ENCODE measurements at places on chromosomes 1 and 21.
A peak's percentile ranks its signal among the peaks of the same experiment; 100 is the strongest.

DNA sequence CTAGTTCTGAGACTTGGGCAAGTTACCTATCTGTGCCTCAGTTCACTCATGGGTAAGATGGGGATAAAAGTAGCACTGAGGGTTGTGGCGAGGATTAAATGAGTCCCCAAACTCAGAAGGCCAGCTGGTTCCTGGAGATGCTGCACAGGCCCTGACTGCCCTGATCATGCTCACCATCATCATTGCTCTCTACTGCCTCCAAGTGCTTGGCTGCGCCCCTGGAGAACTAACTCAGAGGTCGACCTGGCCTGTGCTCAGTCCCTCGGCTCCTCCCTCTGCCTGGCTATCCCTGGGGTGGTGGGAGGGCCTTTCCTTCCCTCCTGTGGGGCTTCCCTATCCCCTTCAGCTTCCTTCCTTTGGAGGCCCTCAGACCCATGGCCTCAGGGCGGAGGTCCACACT lies 5.6 kb downstream of the SLC5A9 start:
- no peak for DNase-seq

DNA sequence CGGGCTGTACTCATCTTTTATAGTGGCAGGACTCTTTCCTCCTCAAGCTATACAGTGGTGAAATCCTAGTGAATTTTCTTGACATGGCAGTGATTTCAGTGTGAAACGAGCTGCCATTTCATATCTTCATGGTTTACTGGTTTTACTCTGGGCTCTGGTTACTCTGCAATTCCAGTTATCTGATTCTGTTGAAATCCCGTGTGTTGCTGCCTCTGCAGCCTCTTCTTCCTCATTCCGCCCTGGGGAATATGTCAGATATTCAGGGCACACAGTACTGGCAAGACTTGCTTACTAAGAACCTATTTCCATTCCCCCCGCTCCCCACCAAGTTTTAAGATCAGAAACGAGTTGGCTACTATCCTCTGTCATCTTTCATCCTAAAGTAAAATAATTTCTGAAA lies 7.9 kb upstream of the OR2B11 start:
- DNase-seq = no peak

- DNase-seq = no peak
Measured at GRCh38 chr1:192263436-192263835, 53.4 kb upstream of the RGS21 start.

GRCh38 chr1:150018165-150018564 lies 7.6 kb upstream of the OTUD7B start:
- DNase-seq = no peak

- DNase-seq = no peak
Measured at GRCh38 chr1:174839211-174839610, 160.5 kb upstream of the CACYBP start.

GRCh38 chr1:201772178-201772577 lies 56.8 kb upstream of the IPO9 start:
- no peak for DNase-seq

DNA sequence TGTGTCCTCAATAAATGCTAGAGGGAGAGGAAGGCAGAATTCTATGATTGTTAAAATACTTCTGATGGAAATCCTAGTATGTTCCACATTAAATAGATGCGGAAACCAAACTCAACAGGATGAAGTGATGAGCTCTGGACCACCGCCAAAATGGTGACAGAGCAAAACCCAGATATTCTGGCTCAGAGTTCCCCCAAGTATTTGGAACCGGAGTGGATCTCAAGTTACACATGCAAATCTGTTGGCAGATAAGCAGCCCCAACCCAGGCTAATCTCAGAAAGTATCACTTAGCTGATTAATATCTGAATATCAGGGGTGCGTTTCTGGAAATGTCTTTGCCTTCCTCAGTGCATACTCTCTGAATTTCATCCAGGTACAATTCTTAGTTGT lies 17.4 kb upstream of the GRHL3 start:
- DNase-seq = no peak

GRCh38 chr1:229699613-229700267 lies 73.7 kb downstream of the URB2 start:
- DNase-seq = no peak

- DNase-seq = no peak
Measured at GRCh38 chr1:212935387-212935981, 14.9 kb upstream of the VASH2 start.

DNA sequence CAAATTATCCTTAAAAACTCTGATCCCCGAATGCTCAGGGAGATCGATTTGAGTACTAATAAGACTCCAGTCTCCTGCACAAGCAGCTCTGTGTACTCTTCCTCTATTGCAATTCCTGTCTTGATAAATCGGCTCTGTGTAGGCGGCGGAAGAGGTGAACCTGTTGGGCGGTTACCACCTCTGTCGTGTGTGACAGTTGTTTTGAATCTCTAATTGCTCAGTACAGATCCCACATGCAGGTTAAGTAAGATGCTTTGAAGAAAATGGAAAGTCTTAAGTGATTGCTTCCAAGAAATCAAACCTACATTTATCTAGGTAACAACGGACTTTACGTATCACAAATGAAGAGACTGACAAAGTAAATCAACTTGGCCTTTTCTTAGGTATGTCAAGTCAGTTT lies 35.5 kb downstream of the COA6 start:
- peak; percentile 64 for DNase-seq

DNA sequence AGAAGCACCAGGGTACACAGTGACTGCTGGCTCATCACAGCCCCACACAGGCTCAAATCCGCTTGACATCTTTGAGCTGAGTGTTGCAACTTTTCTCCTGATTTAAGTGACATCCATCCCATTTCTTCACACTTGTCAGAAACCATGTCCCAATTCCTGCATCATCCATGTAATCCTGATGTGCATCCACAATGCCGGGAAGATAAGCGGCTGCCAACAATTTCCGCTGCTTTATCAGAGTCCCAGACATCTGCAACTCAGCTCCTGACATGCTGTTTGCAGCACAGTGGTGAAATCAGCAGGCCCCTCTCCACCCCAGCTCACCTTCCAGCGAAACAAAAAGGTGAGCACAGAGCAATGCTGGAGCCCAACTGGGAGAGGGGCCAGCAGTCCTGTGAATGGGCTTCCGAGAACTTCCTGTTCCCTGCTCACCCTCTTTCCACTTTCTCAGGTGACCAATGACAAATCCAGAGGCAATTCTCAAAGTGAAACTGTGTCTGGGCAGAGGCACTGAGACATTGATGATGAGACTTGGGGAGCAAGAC lies 581.0 kb downstream of the AJAP1 start:
- no peak for DNase-seq

DNA sequence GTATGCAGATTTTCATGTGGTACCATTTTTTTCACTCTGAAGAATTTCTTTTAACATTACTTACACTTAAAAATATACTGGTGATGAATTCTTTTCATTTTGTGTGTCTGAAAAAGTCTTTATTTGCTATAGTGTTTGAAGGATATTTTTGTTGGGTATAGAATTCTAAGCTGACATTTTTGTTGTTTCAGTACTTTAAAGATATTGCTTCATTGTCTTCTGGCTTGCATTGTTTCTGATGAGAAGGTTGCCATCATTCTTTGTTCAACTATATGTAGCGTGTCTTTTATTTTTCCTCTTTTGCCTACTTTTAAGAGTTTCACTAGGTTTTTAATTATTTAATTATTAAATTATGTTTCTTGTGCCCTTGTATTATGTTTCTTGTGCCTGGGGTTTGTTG lies 8.0 kb downstream of the HS2ST1 start:
- no peak for DNase-seq

GRCh38 chr1:214414691-214415090 lies 133.7 kb downstream of the SMYD2 start:
- no peak for DNase-seq

GRCh38 chr1:36778740-36779139 lies 255.6 kb downstream of the GRIK3 start:
- DNase-seq = no peak

DNA sequence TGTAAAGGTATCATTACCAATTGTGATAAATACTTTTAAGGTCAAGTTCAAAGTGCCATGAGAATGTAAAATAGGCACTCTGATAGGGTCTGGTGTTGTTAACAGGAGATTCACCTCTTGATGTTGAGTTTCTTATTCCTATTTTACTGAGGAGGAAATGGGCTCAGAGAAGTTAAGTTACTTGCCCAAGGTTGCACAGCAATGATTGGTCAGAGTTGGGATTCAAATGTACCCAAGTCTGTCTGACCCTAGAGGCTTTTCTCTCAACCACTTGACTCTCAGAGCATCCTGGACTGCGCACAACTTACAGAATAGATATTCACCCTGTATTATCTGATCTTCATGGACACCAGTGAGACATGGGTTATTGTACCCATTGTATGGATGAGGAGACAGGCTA lies 33.9 kb downstream of the SOX13 start:
- DNase-seq = no peak

DNA sequence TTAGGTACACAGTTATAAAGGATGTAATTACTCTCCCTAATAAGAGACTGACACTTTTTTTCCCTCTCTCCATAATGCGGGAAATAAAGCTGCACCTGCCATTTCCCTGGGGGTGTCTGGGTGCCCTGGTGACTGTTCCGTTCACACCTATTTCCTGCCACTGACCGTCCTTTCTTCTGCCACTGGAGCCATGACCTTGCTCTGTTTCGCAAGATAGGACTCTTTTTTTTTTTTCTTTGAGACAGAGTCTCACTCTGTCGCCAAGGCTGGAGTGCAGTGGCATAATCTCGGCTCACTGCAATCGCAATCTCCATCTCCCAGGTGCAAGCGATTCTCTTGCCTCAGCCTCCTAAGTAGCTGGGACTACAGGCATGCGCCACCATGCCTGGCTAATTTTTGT lies 66.1 kb upstream of the SERBP1 start:
- no peak for DNase-seq

DNA sequence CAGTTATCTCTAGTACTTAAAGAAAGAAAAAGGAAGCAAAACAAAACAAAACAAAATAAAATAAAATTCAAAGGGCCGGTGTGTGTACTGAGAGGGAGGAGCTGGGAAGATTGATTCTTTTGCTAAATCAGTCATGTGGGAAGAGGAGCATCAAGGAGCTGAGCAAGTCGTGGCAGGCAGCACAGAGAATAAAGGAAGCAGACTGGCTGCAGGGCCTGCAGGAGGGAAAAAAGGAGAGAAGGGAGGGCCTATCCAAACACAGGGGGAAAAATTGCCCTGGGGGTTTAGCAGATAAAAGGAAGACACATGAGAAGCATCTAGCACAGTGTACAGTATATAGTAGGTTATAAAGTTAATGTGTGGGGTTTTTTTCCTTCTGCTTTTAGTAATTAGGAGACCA lies 27.6 kb downstream of the AGO4 start:
- DNase-seq = no peak

GRCh38 chr1:228390649-228391048 lies 16.0 kb downstream of the TRIM11 start:
- no peak for DNase-seq

DNA sequence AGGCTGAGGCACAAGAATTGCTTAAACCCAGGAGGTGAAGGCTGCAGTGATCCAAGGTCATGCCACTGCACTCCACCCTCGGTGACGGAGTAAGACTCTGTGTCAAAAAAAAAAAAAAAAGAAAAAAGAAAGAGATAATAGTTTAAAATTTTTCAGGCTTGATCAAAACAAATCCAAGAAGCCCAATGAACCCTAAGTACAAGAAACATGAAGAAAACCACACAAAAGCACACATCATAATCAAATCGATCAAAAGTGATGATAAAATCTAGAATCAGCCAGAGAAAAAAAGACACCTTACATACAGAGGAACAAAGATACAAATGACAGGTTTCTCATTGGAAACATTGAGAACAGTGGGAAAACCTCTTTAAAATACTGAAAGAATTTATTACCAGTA lies 31.5 kb downstream of the LDLRAD1 start:
- no peak for DNase-seq

GRCh38 chr21:17607684-17608083 lies 5.0 kb downstream of the BTG3 start:
- no peak for DNase-seq

DNA sequence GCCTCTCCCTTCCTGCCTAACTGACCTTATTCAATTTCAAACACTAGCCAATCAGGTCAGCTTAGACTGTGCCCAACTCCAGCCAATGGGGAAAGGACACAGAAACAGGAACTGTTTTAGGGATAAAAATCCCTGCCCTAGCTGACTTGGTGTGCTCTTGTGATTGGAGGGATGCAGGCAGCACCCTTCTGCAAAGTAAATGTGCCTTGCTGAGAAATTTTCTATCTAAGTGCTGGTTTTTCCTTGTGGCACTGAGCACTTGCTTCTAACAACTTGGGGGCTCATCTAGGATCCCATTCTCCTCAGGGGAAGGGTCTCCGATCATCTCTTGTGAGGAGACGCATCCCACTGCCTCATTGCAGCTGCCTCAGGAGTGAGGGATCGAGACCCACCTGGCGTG lies 10.7 kb upstream of the CD2 start:
- no peak for DNase-seq

DNA sequence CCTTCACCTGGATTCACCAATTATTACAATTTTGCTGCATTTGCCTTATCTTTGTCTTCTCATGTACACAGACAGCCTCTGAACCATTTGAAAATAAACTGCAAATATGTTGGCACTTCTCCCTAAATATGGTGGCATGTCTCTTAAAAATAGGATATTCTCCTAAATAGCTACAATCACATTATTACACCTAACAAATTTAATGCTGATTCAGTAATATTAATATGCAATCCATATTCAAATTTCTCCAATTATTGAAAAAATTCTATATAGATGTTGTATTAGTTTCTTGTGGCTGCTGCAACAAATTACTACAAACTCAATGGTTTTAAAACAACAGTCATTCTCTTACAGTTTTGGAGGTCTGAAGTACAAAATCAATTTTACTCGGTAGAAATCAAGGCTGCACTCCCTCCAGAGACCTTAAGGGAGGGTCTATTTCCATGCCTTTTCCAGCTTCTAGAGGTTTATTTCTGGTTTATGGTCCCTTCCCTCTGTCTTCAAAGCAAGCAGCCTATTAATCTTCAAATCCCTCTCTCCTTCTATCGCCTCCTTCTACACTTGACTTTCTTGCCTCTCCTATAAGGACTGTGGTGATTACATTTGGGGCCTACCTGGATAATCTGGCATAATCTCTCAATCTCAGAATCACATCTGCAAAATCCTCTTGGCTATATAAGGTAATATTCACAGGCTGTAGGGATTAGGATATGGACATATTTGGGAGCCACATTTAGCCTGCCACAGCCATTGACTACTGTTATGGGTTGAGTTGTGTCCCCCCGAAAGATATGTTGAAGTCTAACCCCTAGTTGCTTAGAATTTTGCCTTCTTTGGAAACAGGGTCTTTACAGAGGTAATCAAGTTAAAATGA lies 52.5 kb upstream of the BOLA1 start:
- DNase-seq = no peak

GRCh38 chr1:18466676-18467075 lies 14.1 kb upstream of the KLHDC7A start:
- DNase-seq = no peak

GRCh38 chr1:111695801-111696200 lies 43.4 kb downstream of the INKA2 start:
- DNase-seq = no peak

GRCh38 chr1:193358419-193358818 lies 172.0 kb upstream of the B3GALT2 start:
- no peak for DNase-seq

DNA sequence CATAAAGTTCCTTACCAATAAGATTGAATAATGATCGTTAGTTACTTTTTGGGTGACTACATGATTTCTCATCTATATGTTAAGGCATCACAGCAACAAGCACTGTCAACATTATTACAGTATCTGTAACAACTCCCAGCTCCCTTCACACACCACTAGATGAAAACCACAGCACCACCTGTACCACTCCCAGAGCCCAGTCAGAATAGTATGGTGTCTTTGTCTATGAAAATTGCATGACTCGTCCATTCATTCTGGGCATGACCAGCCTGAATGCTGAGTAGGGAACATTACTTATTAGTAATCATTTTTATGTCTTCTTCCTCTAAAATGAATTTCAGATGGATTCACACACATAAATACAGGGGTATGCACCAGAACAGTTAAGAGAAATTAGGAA lies 7.0 kb downstream of the OLFML2B start:
- DNase-seq = no peak

Data from stimulated activated CD4-positive, alpha-beta T cell treated with anti-CD3 and anti-CD28 coated beads, TNF-alpha, amount 100 ng/mL, for 24 hours (primary cell).